Fibroblast of the conjunctiva (primary cell): ENCODE measurements at places on chromosomes 11 and 22.
A peak's percentile ranks its signal among the peaks of the same experiment; 100 is the strongest.

- DNase-seq: no peak
Measured at GRCh38 chr11:24705474-24705873, 208.6 kb downstream of the LUZP2 start.

DNA sequence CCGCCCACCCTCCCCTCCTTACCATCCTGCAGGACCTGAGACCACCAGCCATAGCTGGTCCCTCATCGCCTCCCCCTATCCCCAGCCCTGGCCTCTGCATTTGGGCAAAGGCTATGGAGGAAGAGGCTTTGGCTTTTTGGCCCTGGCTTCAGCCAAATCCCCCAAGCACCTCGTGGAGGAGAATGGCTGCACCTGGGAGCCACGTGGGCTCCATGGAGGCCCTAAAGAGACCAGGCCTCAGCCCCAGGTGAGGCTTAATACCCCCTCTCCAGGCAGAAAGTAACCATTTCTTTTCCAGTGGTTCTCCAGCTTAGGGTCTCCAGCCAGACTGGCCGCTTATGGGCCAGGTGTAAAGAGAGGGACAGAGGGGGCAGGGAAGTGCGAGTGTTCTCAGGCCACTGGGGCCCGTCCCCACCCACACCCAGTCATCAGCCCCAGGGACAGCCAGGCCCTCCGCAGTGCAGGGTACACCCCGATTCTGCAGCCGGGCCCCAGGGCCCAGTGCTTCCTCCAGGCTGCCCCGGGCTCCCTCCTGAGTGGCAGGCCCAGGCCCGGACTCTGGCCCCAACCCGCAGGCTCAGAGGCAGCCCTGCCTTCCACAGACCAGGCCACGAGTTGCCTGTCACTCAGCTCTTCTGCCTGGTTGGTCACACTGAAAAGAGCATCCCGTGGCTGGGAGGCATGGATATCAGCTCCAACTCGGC lies 26.4 kb downstream of the CDKN1C start:
- DNase-seq: no peak

DNA sequence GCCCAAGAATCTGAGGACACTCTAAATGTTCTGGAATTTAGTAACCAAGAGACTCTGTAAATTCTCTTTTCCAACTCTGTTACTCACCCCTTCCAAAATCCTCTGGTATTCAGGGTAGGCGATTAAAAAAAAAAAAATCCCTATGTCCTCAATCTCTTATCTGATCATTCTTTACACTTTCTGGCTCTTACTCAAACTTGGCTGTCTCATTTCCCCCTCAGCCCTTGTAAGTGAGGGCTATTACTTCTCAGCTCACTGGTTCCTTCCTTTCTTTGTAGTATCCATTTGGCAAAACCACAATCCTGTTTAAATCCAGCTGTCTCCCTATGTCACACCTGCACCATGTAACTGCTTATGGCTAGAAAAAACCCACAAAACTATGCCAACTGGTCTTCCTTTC lies 12.7 kb upstream of the MSANTD2 start:
- no peak for DNase-seq

GRCh38 chr22:19038164-19038546 lies 84.1 kb downstream of the DGCR2 start:
- no peak for DNase-seq

- DNase-seq: no peak
Measured at GRCh38 chr11:108368134-108368533, 99.2 kb downstream of the C11orf65 start.

DNA sequence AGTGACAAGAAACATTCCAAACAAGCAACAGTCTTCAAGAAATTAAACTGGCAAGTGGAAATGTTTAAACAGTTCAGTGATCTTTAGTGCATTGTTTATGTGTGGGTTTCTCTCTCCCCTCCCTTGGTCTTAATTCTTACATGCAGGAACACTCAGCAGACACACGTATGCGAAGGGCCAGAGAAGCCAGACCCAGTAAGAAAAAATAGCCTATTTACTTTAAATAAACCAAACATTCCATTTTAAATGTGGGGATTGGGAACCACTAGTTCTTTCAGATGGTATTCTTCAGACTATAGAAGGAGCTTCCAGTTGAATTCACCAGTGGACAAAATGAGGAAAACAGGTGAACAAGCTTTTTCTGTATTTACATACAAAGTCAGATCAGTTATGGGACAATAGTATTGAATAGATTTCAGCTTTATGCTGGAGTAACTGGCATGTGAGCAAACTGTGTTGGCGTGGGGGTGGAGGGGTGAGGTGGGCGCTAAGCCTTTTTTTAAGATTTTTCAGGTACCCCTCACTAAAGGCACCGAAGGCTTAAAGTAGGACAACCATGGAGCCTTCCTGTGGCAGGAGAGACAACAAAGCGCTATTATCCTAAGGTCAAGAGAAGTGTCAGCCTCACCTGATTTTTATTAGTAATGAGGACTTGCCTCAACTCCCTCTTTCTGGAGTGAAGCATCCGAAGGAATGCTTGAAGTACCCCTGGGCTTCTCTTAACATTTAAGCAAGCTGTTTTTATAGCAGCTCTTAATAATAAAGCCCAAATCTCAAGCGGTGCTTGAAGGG lies 6.0 kb downstream of the MALAT1 start:
- no peak for DNase-seq

- no peak for DNase-seq
Measured at GRCh38 chr11:69430566-69430965, 50.9 kb upstream of the LINC01488 start.

DNA sequence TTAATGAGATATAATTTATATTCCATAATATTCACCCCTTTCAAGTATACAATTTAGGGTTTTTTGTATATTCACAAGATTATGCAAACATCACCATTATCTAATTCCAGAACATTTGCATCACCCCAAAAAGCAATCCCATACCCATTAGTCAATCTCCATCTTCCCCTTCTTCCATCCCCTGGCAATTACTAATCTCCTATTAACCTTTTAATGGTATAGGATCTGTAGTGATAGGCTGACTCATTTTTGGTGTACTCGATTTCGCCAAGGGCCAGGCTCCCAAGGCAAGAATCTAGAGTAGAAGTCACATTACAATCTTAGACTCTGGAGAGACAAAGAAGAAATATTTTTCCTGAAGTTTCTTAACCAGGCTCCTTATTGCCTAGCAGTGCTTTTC lies 113.4 kb downstream of the GAB2 start:
- no peak for DNase-seq

DNA sequence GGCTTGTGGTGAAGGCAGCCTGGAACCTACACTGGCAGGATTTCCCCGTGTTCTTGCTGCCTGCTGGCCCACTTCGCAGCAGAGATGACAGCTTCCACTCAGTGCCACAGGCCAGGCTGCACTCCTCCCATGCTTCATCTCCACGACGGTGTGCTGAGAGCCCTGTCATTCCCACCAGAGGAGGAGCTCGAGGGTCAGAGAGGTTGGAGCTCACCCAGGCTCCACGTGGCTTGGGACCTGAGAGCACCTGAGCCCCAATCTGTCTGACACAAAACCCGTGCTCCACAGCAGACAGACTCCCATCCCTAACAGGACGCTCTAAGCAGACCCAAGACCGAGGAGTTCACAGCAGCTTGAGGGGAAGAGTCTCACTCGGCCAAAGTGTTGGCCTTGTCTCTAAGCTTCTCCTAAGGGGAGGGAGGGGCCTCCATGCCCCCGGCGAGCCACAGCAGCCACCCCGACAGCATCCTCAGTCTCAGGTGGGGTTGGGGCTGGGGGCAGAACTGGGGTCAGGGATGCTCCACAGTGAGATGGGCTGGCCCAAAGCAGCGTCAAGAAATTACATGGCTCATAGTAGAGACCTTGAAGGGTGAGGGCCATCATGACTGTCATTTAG lies 10.7 kb downstream of the LRFN4 start:
- no peak for DNase-seq

- no peak for DNase-seq
Measured at GRCh38 chr22:17917490-17917983, 106.8 kb downstream of the MICAL3 start.

DNA sequence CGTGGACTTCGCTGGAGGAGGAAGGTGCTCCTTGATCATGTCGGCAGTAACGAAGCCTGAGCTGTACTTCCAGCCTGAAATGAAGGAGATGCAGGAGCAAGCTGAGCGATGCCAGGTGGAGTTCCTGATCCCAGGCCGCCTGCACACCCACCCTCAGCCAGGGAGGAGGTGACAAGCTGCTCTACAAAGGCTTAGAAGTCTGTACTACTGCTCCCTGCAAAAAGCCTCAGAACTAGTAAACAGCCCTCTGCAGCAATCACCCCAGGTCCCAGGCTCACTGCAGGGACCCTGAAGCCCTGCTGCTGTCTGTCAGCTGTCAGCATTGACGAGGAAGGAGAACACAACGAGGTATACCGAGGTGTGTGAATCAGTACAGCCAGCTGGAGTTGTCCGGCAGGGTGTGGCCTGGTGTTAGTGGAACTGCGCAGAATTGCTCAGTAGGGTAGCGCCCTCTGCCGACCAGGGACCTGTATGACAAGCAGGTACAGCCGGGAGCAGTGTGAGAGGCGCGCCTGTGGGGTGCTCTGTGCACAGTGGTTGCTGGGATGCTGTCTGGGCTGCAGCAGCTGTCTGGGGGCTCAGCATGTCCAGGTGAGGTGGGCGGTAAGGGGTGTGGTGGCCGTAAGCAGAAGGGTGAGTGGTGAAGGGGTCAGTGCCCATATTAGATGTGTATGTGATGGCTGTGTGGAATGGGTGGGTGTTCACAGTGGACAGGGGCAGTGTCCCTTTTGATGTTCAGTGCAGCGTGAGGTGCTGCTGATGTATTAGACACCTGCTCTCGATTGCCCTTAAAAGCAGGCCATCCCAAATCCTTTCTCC lies 7.6 kb downstream of the CYB5R2 start:
- peak; percentile 55 for DNase-seq

DNA sequence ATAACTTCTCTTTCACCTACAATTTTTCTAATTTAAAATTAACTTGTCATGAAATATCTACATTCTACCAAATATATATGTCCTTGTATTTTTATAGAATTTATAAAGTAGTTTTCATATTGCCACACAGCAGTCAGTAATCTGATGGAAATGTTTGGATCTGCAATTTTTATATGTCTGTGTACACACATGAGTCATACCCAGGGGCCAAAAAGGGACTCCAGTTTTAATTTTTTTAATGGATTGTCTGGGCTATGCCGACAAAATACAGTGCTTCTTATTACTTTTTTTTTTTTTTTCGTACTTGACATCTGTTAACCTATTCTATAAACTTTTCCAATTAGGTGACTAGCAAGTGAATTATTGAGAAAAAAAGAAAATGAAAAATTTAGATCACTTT lies 6.3 kb downstream of the GUCY1A2 start:
- DNase-seq: no peak

GRCh38 chr11:124889191-124890091 lies 8.2 kb downstream of the ROBO4 start:
- no peak for DNase-seq

DNA sequence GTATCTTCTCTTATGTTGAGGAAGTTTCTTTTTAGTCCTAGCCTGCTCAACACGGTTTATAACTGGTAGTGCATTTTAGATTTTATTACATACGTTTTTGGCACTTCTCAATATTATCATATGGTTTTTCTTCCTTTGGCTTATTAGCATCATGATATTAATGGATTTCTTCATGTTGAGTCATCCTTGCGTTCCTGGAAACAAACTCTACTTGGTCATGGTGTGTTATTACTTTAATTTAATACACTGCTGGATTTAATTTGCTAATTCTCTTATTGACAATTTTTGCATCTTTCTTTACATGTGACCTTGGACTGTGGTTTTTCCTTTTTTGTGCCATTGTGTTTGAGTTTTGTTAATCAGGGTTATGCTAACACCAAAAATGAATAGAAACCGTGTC lies 20.5 kb downstream of the IGF2 start:
- DNase-seq: no peak

GRCh38 chr11:12223771-12224536 lies 113.6 kb downstream of the MICAL2 start:
- no peak for DNase-seq

- no peak for DNase-seq
Measured at GRCh38 chr11:76723142-76723541, 52.6 kb upstream of the LRRC32 start.

DNA sequence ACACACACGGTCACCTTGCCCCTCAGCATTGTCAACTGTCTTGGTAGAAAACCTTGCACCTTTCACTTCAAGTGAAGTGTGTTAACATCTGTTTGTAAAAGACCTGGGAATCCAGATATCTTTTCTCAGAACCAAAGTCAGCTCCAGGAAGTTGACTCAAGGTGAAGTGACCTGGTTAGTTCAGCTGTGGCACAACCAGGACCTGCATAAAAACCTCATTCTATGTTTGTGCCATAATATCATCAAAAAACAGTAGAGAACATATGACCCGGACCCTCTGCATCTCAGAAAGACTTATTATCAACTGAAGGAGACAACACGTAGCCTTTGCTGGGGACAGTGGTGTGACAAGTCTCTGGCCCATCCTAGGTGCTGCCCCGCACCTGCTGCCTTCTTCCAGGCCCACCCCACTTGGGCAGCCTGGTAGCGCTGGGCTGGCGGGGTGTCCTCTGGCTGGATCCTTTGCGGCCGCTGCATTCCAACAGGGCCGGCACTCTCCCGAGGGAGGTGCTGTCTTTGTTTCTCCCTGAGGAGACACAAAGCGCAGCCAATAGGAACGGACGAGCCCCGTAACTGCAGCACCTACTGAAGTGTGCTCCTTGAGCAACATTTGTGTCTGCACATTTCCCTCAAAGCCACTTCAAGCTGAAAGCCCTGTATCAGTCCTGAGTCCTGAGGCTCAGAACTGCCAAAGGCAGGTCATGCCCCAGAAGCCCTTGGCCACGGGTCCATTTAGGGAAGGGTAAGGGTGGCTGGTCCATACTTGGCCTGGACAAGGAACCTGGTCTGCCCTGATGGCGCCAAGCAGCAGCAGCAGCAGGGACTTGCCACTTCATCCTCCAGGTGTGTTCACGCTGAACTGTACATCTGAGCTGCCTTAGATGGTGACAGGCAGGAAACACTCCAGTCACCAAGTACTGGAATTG lies 25.2 kb downstream of the LRRC74B start:
- no peak for DNase-seq

GRCh38 chr22:43011079-43011478 lies 3.9 kb downstream of the PACSIN2 start:
- DNase-seq: no peak

GRCh38 chr22:23276656-23277582 lies 96.6 kb downstream of the BCR start:
- no peak for DNase-seq

DNA sequence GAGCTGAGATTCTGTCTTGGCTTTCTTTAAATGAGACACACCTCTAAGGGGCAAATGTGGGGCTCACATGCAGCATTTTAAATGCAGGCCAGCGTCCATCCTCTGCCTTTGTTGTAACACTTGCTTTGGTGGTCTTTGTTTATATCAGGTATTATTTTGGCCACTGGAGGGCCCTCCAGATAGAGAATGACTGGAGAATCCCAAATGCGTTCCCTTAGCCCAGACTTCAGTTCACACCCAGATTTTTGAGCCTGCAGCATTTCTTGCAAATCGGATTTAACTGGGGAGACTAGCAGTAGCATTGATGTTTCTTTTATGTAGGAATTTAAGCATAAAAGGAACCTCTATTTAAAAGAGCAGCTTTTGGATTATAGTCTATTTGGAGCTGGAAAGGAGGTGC lies 200.2 kb upstream of the SORL1-AS1 start:
- no peak for DNase-seq

- DNase-seq: no peak
Measured at GRCh38 chr11:35372565-35373283, 46.6 kb downstream of the SLC1A2 start.

GRCh38 chr11:122723576-122723975 lies 68.1 kb downstream of the UBASH3B start:
- DNase-seq: no peak
